ENCODE measurements at places on chromosomes 3 and 15.

DNA sequence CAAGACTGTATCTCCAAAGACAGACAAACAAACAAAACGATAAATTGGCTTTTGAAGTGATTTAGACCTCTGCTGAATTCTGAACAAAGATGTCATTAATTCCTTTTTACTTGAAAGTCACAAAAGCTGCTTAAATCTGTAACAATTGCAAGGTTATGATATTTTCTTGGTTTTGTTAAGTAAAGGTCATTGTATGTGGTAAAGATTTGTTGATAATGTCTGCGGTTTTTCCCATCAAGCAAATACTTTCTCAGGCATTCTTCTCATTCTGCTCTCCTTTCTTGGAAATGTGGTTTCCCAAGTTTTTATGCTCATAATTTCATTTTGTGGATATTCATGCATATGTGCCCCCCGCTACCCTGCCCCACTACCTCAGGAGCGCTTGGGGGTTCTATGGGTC lies 116.5 kb downstream of the SLMAP start:
- DNase-seq, result no peak

GRCh38 chr3:178827285-178827856 lies 244.2 kb downstream of the ZMAT3 start:
- DNase-seq, result no peak

DNA sequence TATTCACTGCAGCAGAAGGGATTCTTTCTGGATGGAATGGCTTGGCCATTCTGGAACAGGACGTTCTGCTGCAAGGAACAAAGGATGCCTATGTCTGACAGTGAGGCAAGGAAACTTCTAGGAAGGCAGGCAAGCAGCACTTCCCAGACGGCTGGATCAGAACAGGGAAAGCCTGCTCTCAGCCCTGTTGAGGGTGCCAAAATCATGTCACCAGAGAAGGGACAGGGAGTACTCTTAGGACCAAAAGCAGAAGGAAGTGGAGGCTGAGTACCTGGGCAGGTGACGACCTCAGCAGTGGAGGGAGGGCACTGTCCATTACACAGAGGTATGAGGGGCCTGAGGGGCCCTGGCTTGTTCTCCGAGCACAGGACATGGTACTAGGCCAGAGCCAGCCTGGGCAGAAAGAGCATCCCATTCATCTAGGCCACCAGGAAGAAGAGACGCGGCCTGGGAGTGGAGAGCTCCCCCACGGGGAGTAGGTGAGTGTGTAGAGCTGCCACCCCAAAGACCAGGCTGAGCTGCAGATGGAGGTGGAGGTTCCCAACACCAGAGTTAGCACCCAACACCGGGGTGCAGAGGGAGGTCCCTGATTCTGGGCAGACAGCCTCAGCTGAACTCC lies 9.6 kb downstream of the KLF15 start:
- no peak for DNase-seq

- no peak for DNase-seq
These were observed 517.8 kb upstream of the CFAP20DC start for GRCh38 chr3:59567661-59568060.

DNA sequence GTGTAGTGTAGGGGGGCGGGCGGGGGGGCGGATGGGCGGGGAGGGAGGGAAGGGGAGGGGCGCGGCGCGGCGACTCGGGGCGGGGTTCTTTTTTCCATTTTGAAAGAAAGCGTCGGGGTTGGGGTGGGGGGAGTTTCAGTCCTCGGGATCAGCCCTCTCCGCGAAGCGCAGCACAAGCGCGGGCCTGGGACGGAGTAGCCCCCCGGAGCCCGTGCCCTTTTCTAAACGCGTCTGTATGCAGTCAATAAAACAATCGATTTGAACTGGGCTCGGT lies 6.1 kb downstream of the ISLR2 start:
- DNase-seq, result no peak

- DNase-seq, result no peak
These were observed 565.4 kb downstream of the ROBO2 start for GRCh38 chr3:77605308-77605707.

GRCh38 chr3:86984271-86984670 lies 6.7 kb downstream of the VGLL3 start:
- no peak for DNase-seq

- DNase-seq, result peak; percentile 73
These were observed 31.7 kb downstream of the BHLHE40 start for GRCh38 chr3:5010706-5011554.

DNA sequence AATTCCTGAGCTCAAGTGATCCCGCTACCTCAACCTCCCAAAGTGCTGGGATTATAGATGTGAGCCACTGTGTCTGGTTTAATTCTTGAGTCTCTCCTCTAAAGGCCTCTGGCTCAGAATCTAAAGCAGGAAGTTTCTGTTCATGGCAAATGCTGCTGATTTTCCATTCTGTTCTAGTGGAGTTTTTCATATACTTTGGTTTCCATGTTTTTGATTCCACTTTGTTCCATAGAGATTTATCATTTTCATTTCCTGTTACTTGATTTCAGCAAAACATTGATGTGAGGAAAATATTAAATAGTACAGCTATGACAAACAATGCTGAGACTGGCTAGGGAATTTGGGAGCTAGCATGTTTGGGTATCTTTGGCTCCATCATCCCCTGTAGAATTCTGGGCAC lies 205.6 kb downstream of the TCF12 start:
- no peak for DNase-seq

All from fibroblast of gingiva (primary cell).